SIG-M5 (cell line): ENCODE measurements at places on chromosomes 2 and 18.

DNA sequence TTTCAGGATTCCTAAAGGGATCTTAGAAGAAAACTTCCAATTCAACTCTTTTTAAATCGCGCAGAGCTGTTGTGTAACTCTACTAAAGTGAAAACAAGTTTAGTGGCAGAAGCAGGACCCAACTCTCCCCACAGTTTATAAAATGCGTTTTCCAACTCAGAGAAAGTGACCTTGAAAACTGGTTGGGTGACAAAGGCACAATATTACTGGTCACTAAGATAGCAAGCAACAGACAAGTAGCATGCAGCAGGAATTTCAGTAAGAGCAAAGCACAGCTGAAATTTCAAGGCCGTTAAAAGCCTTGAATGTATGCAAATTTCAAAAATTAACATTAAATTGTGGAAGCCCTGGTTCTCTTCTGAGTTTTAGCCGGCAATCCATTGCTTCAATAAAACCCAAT, 66.9 kb downstream of the STK39 start:
- DNase-seq = no peak

- no peak for DNase-seq
Observed at GRCh38 chr2:60213865-60214625, 339.4 kb downstream of the BCL11A start.

DNA sequence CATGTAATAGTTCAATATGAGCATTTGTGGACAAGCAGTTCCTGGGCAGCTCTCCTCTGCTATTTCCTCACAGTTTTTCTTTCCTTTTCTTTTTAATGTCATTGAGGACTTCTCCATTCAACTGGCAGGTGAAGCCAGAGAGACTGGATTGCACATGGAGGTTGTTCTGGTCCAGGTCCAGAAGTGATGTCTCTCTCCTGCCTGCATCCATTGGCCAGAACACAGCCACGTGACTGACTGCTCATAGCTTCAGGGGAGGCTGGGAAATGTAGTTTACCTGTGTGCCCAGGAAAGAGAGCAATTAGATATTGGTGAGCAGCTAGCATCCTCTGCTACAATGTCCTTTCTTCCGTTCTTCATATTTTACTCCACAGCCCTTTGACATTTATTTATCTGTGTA, 20.2 kb upstream of the ADAM23 start:
- DNase-seq = no peak

DNA sequence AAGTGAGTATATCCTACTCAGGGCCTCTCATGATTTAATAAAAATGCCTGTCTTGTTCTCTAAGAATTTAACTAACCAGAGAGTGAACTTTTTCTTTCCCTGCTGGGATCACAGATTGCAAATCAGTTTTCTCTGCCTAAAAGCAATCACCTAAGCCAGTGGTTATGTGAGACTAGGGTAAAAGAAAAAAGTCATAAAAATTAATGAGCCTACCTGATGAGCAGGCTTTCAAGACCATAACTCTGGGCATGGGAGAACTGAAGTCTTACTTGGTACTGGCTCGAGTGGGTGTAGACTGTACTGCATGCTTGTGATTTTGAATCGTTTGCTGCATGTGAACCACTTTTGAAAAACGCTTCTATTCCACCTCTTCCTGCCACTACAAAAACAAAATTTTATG, 1677.0 kb upstream of the LRRTM1 start:
- no peak for DNase-seq

GRCh38 chr18:12996661-12997292, 5.6 kb downstream of the CEP192 start:
- DNase-seq = no peak

- no peak for DNase-seq
Observed at GRCh38 chr2:199336546-199336945, 121.2 kb downstream of the SATB2 start.

GRCh38 chr2:230124235-230124634, 55.5 kb upstream of the SLC16A14 start:
- no peak for DNase-seq
